ENCODE measurements at places on chromosomes 7 and 10.

GRCh38 chr7:64625114-64626082, 40.5 kb upstream of the ZNF107 start:
- peak; percentile 15 for DNase-seq

DNA sequence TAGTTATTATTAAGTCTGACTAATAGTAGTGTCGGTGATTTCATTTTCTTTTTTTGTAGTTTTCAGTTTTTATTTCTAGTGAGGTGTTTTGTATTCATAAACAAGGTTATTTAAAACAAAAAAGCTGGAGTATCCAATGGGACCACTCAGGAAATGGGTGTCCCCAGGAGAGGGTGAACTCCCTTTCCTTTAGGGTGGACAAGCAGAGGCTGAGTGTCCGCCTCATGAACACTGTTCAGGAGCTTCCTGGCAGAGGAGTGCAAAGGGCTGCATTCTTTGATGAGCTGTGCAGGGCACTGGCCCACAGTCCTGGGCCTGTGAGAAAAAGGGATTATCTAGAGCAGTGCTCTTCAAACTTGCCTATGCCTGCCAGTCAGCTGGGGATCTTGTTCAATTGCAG, 56.0 kb downstream of the ADAMTS14 start:
- DNase-seq, result no peak

DNA sequence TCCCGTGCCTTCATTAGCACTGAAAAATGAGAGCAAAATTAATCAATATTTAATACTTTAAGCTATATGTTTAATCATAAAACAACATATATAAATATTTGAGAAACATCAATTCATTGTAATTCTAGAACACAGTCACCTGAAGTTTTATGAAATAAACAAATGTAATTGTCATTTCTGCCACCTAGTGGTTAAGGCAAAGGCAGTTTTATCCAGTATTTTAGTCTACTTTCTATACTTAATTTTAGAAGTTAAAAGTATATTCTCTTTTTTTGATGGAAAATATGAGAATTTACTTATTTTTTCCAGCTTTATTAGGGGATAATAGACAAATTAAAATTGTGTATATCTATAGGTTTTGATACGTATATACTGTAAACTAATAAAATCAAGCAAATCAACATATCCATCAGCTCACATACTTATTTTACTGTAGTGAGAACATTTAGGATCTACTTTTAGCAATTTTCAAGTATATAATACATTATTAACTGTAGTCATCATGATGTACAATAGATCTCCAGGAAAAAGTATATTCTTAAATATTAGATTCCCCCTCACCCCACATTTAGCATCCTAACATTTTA, 16.9 kb downstream of the PCGF6 start:
- DNase-seq, result no peak

GRCh38 chr7:29430279-29430949, 133.2 kb upstream of the PRR15 start:
- DNase-seq, result no peak

DNA sequence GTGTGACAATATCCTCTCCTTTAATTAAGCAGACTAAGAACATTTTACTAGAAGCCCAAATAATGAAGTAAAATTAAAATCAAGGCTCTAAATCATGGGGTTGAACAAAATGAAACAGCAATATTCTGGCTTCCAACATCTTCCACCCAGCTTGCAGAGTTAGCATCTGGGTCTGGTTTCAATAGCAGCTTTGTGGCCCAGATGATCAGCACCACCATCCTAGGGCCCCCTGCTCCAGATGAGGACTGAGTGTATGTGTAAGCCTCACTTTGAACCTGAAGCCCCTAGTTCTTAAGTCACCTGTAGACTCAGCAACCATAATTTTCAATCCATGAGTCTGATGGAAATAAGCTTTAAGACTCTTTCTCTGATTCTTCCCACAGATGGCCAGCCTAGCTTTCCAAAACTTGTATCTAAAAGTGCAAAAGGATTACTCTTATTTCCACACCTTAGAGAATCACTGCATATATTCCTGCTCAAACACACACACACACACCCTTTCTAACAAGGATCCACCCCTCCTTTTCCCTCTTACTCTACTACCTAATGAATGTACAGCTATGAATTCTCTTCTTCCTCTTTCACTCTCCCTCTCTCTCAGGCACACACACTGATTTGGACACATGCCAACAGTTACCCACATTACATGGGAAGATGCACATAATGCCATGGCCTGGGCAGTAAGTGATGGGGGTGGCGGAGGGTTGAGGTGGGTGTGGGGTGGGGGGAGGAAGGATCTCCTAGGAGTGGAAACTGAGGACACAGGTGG, 3.5 kb downstream of the DENND11 start:
- DNase-seq, result no peak

DNA sequence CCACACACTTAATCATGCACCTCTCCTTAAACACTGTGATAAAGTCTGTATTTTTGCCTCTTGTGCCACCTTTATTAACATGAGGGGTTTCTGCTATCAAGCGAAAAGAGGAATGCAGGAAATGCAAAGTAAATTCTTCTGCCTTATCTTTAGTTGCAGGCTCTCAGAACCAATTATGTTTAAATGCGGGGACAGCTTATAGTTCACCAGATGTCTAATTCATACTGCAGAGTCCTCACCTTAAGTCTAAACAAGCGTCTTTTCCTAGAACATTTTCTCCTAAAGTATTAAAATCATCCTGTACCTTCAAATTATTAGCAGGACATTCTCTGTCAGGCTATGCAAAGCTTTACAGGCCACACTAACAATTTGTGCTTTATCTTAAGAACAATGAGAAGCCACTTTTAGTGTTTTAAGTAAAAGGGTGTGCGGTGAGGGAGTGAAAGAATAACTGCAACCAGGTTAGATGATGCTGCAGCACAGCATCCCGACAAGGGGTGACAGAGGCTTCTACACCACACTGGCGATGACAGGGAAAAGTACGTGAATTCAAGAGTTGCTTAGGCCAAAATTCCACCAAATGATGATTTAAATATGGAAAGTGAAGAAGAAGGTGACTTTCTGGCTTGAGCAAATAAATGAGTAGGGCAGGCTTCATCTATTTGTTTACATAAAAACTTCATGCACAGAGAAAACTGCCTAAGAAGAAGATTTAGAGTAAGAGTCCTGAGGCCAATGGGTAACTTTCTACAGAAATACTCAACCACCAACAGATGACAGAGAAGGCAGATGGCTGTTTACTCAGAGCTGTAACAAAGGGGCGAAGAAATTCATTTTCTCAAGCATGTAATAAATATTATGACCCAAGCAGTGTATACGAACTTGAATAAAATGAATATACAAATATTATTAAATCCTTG, 36.0 kb downstream of the EZH2 start:
- no peak for DNase-seq

DNA sequence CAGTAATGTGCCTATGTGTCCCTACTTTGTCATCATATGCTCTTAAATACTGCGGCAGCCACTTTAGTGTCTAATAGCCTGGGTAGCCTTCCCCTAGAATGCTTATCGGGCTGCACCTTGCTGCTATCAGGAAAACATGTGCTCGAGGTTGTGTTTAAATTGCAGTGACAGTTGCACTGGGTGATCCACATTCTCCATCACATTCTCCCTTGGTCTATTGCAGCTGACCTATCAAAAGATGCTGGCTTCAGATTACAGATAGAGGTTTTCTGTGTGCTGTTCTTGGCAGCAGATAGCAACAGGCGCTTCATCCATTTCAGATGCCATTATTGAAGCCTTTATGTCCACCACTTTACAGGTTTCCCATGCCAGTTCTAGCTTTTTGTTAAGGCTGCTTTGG, 130.1 kb upstream of the MDFIC start:
- DNase-seq, result no peak

GRCh38 chr10:36441557-36441956, 683.8 kb upstream of the ANKRD30A start:
- no peak for DNase-seq

DNA sequence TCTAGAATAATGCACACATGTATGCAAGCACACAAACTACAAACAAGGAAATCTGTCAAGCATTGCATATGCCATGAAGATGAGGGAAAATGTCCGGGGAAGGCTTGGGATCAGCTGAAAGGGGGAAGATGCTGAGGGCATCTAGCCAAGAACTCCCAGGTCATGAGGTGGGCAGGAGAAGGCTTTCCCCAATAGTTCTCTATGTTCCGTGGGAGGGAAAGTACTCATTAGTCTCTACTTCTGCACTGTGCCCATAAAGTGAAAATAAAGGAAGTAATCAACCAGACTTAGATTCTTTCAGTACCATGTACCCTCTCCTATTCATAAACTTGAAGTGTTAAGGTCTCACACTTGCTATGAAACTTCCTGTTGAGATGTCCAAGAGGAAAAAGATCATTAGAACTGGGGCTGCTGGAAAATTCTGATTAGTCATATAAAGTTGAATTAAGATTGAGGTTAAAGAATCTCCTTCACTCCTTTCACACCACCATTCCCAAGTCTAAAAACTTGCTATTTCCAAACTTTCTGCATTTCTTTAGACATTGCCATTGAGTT, 17.1 kb upstream of the LIPF start:
- DNase-seq, result no peak

GRCh38 chr10:18321371-18321770, 181.1 kb downstream of the CACNB2 start:
- DNase-seq, result no peak

DNA sequence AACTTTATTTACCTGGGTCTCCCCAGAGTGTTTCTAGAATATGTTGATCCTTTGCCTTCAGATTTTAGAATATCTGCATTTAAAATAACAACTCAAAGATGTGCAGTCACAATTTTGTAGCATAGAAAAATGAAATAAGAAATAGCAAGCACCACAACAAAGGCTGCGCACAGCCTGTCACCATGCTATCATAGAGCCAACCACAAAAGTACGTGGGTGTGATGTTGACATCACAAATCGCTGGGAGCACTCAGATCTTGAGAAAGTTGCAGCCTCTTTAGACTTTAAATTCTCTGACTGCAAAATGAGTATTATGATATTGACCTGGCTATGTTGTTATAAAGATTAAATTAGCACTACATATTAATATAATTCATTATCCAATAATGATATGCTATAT, 177.9 kb downstream of the TNS3 start:
- no peak for DNase-seq

GRCh38 chr10:62715383-62715782, 89.1 kb upstream of the ADO start:
- DNase-seq, result no peak

GRCh38 chr7:21972397-21972784, 26.7 kb upstream of the CDCA7L start:
- no peak for DNase-seq

- no peak for DNase-seq
Observed at GRCh38 chr10:35059481-35059880, 30.7 kb downstream of the CUL2 start.

GRCh38 chr7:95632609-95633008, 36.3 kb upstream of the PDK4 start:
- DNase-seq, result no peak
